ENCODE measurements at places on chromosomes 5 and 9.

DNA sequence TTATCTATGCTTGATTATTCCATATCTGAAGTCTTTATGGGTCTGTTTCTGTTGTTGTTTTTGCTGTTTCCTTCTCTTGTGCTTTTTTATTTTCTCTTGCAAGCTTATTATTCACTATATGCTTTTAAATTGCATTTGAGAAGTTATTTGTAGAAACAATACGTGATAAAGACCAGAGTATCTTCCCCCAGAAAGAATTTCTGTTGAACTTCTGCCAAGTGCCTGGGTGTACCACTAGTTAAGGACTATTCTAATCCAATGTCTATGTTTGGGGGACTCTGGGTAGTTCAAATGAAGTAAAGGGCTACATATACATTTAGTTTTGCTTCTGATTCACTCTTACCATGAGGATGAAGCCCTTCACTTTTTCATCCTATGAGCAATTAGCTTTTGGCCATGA is 54.3 kb downstream of the SLF1 start:
- no peak for DNase-seq

GRCh38 chr9:26880262-26880661 is 12.3 kb downstream of the CAAP1 start:
- no peak for DNase-seq

DNA sequence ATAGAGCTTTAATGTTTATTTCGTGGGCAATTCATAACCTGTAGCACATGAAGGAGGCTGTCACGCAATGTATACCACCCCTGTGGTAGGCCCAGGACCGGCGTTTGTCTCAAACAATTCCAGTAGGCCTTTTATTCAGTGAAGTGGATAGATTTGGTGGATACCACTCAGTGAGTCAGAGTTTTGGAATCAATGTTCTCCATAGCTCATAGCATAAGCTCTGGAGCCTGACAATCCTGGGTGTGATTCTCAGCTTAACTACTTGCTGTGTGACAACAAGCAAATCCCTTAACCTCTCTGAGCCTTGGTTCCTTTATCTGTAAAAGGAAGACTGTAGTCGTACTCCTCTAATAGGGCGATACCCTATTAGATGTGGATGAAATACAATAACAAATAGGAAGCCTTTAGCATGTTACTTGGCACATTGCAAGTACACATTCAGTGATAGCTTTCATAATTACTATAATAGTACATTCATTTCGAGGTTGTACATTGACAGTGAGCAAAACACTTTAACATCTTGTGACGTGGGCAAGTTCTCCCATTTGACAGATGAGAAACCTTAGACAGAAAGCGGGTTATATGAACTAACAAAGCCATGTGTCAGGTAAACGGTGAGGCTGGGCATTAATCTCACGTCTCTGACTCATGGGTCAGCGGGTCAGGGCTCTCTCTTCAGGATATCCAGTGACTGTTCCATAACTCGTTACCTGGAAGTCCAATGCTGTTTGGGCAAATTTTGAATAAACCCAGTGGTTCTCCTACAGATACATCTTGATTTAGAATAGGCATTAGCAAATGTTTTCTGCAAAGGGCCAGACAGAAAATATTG is 130.8 kb downstream of the C9orf152 start:
- peak; percentile 83 for DNase-seq

DNA sequence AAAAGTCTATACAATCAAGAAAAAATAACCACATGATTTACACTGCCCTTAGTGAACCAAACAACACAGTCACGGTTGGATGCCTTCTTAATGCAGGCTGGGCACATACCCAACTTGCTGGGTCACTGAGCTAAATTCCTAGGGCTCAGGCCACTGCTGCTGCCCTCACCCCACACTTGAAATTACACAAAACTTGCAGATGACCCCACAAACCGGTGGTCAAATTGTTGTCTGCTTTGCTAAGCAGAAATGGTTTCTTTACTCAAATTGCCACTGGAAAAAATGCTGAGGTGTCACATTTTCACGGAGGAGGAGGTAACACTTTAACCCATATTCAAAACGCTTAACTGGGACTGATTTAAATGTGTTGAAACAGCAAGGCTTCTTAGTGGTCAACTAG is 62.4 kb downstream of the HMHB1 start:
- peak; percentile 79 for DNase-seq

GRCh38 chr5:60232036-60232795 is 338.7 kb upstream of the PDE4D start:
- no peak for DNase-seq

DNA sequence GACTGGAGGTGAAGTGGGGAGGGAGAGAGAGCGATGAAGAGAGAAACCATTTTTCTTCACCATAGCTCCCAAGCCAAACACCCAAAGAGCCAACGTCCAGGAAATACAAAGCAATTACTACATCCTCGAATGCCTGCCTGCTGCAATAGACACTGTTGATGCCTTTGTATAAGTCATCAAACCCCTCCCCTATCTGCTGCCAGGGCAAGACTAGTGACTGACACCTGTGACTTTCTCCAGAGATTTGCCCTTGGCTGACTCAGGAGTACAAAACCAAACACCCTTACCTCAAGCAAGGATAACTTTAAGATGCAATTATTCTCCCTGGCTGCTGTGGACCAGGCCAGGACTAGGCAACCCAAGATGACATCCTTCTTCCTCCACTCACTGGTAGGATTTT is 81.8 kb upstream of the RASA1 start:
- no peak for DNase-seq

- DNase-seq = no peak
Measured at GRCh38 chr5:141852448-141852847, 25.8 kb downstream of the PCDH1 start.

GRCh38 chr5:17463653-17464052 is 34.4 kb upstream of the TAF11L2 start:
- no peak for DNase-seq

DNA sequence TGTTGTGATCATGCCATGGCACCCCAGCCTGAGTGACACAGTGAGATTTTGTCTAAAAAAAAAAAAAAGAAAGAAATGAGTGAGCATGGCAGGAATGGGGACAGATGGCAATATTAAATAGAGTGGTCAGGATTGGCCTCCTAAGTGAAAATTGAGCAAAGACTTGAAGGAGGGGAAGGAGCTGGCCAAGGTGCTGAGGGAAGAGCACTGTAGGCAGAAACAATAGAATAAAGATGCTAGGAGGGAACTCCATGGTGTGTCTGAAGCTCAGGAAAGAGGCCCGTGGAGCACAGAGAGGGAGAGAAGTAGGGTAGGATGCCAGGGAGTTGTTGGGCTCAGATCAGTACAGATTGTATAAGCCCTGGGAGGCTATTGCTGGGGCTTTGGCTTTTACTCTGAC is 64.4 kb upstream of the PCAT7 start:
- DNase-seq = peak; percentile 8

GRCh38 chr5:109558364-109558763 is 131.4 kb upstream of the MAN2A1 start:
- DNase-seq = no peak

DNA sequence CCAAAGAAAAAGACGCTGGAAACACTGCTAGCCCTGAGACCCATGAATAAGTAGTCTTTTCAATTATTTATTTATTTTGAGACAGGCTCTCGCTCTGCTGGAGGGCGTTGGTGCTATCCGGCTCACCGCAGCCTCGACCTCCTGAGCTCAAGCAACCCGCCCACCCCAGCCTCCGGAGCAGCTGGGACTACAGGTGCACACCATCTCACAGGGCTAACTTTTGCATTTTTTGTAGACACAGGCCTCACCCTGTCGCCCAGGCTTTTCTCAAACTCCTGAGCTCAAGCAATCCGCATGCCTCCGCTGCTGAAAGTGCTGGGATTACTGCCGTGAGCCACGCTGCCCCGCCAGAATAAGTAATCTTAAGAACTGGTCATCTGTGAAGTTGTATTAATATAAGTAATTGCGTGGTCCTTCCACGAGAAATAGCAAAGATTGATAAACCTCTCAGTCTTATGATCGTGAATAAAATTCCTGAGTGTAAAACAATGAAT is 1.6 kb downstream of the ANXA2R start:
- DNase-seq = no peak

- DNase-seq = no peak
Measured at GRCh38 chr5:314676-315487, 6.6 kb upstream of the AHRR start.

- DNase-seq = peak; percentile 18
Measured at GRCh38 chr5:42970636-42971559, 69.2 kb downstream of the ANXA2R start.

DNA sequence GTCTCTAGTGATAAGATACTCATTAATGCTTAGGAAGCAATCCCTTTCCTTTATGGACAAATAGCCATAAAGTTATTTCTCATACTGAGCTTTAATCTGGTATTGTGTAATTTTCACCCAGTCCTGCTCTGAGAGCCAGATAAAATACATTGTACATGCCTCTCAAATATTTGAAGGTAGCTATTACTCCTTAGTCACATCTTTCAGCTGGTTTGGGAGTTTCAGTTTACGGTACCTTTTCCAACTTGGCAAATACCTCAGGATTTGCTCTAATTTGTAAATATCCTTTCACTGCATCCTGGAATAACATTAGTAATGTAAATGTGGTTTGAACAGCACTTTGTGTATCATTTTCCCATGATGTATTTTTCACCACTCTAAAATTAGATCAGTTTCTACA is 47.4 kb downstream of the ABHD17B start:
- DNase-seq = no peak

DNA sequence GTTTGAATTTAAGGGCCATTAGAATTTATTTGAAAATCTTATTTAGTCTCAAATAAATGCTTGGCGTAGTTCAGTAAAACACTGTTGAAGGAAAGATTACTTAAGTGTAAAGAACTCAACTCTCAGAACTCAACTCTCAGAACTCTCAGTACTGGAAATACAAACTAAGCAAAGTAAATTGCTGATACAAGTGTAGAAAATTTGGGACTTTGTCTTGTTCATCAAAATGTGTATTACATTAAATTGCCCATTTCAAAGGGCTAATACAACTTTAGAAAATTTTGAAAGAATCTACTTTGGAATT is 99.4 kb downstream of the CSNK1G3 start:
- no peak for DNase-seq

DNA sequence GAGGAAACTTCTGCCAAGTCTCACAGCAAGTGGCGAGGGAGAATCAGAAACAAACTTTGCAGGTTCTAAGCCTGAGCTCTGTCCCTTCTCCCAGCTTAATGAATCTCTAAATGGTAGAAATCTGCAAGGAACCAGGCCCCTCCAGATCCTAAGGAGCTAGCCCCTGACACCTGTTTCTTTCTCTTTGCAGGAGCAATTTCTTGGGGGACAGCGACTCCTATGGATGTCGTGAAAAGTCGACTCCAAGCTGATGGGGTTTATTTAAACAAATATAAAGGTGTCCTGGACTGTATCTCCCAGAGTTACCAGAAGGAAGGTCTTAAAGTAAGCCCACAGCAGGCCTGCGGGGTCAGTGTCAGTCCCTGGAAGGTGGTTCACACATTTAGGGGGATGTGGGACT is 21.8 kb downstream of the IL9 start:
- no peak for DNase-seq

DNA sequence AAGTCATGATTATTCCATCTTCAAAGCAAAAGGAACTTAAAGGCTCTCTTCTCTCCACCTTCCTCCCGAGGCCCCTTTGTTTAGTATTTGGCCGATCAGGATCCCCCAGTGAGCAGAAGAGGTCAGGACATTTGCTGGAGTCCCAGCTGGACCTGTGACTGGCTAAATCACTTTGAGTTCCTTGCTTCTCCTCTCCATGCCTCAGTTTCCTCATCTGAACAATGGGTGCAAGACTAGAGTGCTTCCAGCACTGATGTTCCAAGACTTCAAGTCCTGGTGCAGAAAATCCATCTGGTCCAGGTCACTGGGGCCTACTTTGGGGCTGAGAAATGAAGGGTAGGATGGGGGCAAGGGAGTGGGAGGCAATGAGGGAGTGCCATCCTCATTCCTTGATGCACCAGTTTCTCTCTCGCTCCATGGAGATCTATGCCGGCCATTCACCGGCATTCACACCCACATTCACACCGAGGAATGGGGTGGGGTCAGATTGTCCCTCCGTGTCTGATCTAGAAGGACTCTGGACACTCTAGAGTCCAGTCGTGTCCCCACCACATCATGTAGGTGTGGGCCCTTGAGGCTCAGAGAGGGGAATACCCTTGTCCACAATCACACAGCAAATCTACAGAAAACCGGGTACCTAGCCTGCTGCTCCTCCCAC is 38.7 kb upstream of the IL17B start:
- DNase-seq = no peak

GRCh38 chr9:134325813-134326723 is at the start of gene RXRA:
TSS of gene RXRA (plus strand) at chr9:134326455. CDS start at chr9:134326632, 177 bp downstream.
- peak; percentile 84 for DNase-seq

DNA sequence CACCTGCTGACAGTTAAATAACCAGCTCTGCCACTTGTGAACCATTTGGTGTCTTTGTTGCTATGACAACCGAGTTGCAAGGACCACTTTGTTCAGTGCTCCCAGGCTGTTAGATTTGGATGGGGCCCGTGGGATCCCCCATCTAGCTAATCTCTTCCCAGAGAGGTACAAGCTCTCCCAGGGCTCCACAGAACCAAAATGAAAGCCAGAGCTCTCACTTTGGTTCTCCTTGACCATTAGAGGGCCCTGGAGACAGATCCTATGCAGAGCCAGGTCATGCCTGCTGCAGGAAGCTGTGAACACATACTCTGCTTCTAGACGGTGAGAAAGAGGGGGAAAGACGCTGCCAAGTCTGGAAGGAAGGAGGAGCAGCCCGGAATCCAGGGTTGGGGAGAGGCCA is 224.6 kb downstream of the GABBR2 start:
- peak; percentile 50 for DNase-seq

DNA sequence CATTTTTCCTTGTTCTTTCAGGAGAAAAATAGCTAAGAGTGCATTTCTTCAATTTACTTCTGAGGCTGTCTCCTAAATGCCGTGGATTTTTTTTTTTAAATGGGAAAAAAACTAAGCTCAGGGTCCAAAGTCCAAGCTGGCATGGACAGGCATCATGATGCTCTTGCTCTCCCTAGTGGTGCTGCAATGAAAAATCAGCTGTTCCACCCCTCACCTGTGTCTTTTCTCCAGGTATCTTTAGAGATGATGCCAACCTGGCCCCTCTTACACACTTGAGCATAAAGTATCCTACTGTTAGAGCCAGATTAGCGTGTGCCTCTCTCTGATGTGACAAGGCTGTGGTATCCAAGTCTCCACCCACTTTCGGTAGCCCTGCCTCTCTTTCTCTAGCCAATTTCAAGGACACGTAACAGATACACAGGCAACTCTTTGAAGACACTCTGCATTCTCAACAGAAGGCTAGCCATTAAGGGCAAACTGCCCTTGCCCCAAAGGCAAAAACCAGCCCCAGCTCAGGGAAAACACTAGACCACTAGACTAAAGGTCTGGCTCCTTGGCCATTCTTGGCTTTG is 208.8 kb downstream of the SAXO1 start:
- DNase-seq = no peak

- DNase-seq = no peak
Measured at GRCh38 chr5:173530547-173530946, 85.9 kb downstream of the BOD1 start.

DNA sequence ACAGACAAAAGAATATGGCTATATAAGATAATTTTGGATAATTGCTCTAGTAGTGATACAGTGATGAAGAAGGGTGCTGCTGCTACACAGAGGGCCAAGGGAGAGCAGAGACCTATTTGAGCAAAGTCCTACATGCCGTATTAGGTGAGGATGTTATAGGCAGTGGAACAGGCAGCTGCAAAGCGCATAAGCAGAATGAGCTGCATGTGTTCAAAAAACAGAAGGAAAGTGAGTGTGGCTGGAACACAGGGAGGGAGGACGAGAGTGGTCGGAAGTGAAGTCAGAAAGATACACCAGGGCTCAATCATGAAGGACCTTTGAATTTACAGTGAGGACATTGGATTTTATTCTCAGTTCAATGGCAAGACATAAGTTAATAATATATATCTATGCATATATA is 35.4 kb downstream of the ITGA2 start:
- no peak for DNase-seq

GRCh38 chr5:56211298-56211865 is 21.7 kb downstream of the ANKRD55 start:
- DNase-seq = peak; percentile 97
